ENCODE measurements at places on chromosomes 3 and 15.

DNA sequence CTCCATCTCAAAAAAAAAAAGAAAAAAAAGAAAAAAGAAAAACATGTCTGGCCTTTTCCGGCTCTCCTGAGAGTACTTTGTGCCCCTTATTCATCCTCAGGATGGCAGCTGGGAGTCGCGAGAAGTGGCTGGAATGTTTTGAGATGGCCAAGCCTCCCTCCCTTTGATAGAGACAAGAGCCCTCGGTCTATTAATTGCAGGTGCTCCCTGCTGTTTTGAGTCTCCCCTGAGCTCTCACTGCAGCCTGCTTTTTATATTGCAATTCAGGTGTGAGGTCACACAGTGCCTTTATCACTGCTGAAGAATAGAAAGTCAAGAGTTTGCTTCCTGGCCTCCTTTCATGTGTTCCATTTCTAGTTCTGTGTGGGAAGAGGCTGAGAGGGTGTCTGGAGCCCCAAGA lies 10.9 kb downstream of the CA12 start:
- no peak for DNase-seq

DNA sequence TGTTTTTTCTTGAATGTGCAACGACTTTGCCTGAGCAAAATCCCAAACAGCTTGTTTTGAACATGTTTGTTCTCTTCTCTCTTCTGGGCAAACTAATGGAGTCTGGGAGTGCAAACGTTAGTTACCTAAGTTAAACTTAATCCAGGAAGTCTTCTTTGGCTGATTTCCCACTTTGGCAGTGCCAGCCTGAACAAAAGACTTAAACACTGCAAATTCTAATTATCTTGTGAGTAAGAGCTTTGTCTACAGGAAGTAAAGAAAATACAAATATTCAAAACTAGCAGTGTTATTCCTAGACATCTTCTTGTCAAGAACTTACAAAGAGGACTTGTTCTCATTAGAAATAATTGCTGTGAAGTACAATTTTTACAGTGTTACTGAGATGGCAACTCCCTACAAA lies 16.7 kb upstream of the DENND6A start:
- DNase-seq, result no peak

DNA sequence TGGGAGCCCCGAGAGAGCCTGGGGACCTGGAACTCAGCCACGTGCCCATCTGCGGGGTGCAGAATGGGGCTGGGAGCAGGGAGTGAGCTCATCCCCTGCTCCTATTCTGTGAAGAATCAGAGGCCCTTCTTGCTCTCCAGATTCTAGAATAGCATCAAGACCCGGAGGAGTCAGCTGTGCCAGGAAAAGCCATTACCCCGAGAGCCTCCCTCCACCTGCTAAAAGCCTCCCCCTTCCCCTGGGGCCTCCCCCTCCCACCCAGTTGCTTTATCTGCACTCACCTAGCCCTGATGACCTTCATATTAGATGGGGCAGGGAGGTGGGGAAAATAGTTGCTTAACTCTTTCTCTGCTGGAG lies 23.1 kb downstream of the CCDC33 start:
- DNase-seq, result no peak

- no peak for DNase-seq
Measured at GRCh38 chr15:28967066-28967465, 81.3 kb downstream of the APBA2 start.

GRCh38 chr15:53401503-53401902 lies 358.0 kb downstream of the WDR72 start:
- DNase-seq, result no peak

DNA sequence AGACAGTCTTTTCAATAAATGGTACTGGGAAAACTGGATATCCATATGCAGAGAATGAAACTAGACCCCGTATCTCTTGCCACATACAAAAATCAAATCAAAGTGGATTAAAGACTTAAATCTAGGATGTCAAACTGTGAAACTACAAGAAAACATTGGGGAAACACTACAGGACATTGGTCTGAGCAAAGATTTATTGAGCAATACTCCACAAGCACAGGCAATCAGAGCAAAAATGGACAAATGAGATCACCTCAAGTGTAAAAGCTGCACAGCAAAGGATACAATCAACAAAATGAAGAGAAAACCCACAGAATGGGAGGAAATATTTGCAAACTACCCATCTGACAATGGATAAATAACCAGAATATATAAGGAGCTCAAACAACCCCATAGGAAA lies 38.4 kb upstream of the MBNL1 start:
- no peak for DNase-seq

DNA sequence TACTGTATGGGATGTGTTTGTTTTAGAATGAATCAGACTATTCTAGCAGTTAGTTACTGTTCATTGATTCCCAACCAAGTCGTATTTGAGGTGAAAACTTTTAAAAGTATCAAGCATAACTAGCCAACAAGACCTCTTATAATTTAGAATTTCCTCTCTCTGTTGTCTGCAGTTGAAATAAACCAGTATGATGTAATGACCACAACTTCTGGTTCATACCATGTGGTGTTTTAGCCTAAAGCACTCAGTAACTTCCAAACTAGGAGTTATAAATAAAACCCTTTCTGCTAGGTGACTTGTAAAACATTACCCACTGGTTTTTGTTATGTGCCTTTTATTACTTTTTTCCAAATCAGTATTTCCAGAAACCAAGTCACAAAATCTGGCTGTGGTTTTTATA lies 19.8 kb upstream of the P2RY12 start:
- DNase-seq, result no peak

DNA sequence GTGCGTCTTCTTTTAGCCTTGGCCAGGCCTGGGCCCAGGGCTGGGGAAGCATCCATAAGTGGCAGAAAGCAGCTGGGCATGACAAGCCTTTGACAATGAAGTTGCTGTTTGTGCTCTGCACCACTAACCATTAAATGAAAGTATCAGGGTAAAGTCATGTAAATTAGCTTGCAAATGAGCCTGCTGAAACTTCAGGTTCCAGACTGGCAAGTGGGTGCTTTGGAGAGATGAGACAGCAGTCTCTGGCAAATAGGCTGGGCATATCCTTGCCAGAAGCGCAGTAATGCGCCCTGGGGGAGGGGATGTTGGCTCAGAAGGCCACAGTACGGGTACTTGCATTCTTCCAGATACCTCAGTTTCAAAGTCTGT lies 40.7 kb downstream of the RAB6B start:
- no peak for DNase-seq

DNA sequence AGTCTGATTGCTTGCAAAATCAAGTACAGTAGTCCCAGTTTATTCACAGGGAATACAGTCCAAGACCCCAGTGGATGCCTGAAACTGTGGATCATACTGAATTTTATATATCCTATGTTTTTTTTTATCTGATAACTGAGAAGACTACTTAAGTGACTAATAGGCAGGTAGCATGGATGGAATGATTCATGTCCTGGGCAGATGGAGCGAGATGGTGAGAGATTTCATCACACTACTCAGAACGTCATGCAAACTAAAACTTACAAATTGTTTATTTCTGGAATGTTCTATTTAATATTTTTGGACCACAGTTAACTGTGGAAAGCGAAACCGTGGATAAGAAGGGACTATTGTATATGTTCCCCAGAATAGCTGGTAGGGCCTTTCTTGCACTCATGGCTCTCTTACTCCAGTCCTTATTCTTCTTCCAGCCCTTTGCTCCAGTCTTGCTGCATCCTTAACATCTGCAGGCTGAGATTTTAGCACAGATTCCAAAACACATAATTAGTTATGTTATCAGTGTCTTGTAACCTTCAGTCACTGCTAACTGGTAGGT lies 290.0 kb downstream of the ADAMTSL3 start:
- no peak for DNase-seq

DNA sequence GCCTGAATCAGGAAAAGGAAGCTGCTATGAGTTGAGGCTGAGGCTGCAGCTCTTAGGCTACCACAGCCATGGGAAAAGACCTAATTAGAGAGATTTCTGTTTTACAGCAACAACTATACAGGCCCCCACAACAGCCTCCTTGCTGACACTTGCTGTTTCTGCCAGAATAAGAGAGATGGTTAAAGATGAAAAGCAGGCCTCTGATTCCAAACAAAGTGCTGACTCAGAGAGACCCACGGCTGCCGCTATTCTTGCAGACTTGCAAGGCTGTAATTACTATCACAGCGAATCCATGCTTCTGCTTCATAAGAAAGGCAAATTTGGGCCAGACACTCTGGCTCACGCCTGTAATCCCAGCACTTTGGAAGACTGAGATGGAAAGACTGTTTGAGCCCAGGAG lies 41.8 kb downstream of the MCF2L2 start:
- no peak for DNase-seq

GRCh38 chr3:179671747-179672242 lies 19.0 kb downstream of the USP13 start:
- DNase-seq, result no peak

- peak; percentile 18 for DNase-seq
Measured at GRCh38 chr3:49158103-49158709, 7.9 kb downstream of the CCDC71 start.

GRCh38 chr3:100754563-100755334 lies 45.5 kb downstream of the TFG start:
- DNase-seq, result no peak

DNA sequence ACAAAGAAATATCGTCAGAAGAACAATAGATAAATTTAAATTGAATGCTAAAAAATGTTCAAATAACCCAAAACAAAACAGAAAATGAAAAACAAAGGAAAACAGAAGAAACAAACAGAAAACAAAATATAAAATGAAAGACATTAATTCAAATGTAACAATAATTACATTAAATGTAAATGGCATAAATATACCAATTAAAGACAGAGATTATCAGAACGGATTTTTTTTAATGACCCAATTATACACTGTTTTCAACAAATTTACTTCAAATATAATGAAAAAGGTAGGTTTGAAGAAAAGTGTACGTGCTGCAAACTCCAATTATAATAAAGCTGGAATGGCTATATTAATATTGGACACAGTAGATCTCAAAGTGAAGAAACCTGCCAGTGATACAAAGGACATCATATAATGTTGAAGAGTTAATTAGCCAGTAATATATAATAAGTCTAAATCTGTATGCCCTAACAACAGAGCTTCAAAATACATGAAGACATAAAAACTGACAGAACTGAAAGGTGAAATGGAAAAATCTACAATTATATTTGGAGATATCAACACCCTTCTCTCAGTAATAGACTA lies 193.8 kb downstream of the ZBTB20 start:
- no peak for DNase-seq

GRCh38 chr3:189212681-189213080 lies 40.9 kb downstream of the TPRG1 start:
- DNase-seq, result no peak

DNA sequence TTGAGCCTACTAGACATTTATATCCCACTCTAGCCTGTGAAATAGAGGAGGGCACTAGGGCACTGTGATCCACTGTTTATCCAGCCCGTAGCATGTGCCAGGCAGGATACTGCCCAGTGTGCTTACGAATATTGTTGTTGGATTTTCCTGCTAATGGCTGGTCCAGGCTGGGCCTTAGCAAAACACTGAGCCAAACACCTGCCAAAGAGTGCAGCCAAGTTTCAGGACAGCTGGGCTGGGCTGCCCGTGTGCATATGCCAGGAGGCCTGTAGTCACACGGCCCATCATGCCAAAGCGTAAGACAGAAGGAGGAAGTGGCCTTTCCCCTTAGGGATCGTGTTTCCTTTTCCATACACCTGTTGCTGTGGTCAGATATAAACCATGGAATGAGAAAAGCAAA lies 54.5 kb upstream of the ABHD10 start:
- DNase-seq, result no peak

DNA sequence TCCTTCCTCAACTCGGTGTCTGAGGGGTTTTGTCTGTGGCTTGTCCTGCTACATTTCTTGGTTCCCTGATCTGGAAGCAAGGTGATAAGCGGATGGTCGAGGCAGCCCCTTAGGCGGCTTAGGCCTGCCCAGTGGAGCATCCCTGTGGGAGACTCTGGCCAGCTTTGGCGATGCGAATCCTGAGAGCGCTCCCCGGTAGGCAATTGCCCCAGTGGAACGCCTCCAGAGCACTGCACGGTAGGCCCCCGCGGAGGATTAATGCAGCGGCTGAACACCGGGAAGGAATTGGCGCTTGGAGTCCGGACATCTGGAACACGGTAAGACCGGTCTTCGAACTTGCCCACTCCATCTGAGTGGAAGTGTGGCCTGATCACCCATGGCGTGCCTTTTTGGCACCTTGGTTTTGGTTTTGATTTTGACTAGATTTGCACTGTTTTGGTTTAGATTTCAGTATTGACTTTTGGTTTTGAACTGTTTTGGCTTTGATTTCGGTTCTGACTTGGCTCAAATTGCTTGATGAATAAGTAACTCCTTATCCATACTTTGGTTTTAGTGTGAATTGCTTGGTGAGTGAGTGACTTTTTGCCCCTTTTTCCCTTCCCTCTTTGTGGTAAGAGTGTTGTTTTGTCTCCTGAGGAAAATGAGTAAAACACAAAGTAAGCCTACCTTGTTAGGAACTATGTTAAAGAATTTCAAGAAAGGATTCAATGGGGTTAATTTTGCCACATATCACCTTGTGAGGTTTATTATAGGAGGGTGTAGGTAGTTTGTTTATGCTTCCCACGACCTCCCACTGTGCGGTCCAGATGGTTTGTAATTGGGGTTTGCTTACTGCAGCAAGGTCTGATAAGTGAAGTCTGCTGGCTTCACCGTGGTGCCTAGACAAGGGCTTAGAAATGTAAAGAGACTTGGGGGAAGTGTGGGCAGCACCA lies 27.1 kb upstream of the GPR156 start:
- no peak for DNase-seq

DNA sequence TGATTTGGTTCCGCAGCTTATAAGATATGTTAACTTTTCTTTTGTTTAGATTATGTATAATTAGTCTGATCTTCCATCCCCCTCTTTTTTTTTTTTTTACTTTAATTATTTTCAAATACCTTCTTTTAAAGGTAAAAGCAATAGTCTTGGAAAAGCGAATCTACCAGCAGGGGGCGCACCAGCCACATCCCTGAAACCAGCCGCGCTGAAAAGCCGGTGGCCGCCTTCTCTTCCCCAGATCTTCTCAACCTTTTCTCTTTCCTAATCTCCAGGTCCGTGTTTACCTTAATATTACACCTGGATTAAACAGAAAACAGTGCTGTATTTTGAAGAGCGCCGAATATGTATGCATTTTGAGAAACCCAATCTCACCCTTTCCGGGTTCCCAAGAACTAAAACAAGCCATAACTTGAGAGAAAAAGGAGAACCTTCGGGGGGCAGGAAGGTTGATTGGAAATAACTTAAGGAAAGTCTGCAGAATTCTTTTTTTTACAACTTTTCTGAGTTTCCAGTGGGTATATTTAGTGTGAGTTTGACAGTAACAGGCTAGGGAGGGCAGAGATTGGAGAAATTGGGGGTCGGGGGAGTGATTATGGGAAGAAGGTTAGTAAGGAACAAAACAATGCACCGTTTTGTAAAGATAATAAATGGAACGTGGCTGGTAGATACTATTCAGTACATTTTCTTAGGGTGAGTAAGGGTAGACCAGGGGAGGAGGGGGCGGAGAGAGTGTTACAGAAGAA lies 2.0 kb upstream of the SOX2 start:
- DNase-seq, result no peak

All from activated T-helper 1 cell treated with anti-CD3 and anti-CD28 coated beads, Interleukin-2, amount 50 U/mL, for 16 hours (primary cell).